Ammon's horn (tissue), 1 donor: ENCODE measurements at places on chromosomes 2 and 18.

GRCh38 chr2:227597036-227597435, 1.7 kb upstream of the SCYGR2 start:
- no peak for DNase-seq

GRCh38 chr18:50844960-50845359, 25.1 kb upstream of the MRO start:
- no peak for DNase-seq

- DNase-seq, result no peak
These were observed 42.1 kb upstream of the SNED1 start for GRCh38 chr2:240956171-240956934.

- DNase-seq, result no peak
These were observed 274.8 kb downstream of the SS18 start for GRCh38 chr18:25815659-25816058.

DNA sequence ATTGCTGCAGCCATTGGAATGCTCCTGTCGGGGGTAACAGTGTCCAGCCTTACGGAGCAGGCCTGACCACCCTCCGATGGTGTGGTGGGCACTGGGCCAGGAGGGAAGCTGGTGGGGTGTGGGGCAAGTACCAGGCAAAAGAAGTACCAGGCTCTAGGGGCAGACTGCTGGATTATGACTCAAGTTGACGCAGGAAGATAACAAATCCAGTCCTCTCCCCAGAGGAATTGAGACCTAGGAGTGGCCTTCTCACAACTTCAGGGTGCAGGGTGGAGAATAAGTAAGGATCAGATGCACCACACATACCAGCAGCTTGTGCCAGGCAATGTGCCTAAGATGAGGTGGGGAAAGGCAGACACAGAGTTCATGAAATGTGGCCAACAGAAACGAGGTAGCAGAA, 37.9 kb downstream of the SEMA4F start:
- no peak for DNase-seq

DNA sequence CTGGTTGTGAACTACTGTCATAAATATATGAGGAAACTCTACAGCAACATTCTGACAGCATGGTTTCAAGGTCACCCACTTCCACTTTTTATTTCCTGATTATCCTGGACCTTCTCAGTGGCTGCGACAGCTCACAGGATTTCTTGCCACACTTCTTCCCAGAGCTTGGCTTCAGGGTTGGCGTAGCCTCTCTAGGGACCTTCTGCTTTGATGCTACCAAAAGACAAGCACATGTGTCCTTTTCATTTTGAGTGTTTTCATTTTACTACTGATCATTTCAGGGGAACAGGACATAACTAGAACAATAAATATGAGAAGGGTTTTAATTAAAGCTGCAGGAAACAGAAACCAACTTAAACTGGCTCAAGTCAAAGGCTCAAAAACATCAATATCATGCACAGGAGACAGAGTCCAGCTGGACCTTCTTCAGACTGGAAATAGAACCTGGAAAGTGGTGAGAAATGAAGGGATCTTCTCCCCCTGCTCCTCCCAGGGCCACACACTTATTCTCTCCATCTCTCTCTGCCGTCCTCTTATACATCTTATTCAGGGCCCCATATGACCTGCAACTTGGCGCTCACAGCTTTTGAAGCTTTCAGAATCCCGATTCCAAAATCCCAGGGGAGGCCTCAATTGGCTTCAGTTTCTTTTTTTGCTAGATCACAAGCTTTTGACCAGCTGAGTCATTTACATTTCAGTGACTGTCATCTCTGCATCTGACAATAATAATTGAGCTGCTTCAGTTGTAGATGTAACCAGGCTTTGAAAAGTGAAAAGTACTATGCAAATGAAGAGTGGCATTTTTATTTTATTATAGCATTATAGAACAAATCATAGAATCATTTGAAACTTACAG, 9.7 kb downstream of the VIT start:
- no peak for DNase-seq
